A673 (cell line): ENCODE measurements at places on chromosomes 5 and 9.
A peak's percentile ranks its signal among the peaks of the same experiment; 100 is the strongest.

- no peak for DNase-seq
Observed at GRCh38 chr9:98994172-98995058, 50.7 kb downstream of the COL15A1 start.

GRCh38 chr5:98588215-98588614 is 185.2 kb upstream of the RGMB start:
- DNase-seq, result no peak

DNA sequence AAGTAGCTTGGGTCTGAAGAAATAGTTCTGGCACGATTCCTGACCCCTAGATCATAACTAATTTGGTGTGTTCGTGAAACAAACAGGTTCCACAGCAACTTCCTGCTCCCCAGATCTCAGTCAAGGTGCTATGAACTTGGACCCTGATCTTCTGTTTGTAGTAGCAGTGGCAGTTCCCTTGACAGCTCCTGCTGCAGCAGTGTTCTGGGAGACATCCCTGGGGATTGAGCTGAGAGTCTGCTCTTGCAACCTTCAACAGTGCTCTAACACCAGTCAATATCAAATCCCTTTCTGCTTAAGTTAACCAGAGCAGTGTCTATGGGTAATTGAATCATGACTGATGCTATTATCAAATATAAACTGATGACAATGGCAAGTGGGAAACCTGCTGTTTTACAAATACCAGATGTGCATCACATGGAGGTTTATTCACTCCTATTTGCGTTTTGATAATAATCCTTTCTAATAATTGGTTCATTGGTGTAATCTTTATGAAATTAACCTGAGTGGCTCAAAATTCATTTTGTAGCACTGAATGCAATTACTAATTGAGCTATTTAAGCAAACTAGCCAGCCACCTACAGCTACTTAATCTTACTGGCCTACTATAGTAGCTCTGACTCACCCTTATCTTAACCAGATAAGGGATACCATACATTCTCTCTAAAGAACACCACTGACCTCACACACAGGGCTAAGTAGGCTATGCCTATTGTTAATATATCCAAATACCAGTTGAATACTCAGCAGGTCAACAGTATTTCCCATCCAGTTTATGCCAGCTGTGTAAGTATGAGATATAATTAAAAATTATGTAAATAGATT is 21.9 kb downstream of the KDM4C start:
- DNase-seq, result peak; percentile 28

DNA sequence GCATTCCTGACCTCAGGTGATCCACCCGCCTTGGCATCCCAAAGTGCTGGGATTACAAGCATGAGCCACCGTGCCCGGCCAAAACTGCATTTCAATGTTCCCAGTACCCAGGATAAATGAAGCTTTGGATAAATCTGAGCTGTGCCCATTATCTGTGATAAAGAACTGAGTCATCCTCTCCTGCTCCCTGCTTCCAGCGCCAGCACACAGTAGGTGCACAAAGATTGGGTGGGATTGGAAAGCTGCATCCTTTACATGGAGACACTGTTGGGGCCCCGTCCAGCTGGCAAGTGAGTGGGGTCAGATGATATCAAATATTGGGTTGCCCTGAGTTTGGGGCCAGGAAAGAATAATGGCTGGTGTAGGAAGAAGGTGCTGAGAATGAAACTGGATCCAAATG is 17.4 kb downstream of the SH2D3C start:
- no peak for DNase-seq

DNA sequence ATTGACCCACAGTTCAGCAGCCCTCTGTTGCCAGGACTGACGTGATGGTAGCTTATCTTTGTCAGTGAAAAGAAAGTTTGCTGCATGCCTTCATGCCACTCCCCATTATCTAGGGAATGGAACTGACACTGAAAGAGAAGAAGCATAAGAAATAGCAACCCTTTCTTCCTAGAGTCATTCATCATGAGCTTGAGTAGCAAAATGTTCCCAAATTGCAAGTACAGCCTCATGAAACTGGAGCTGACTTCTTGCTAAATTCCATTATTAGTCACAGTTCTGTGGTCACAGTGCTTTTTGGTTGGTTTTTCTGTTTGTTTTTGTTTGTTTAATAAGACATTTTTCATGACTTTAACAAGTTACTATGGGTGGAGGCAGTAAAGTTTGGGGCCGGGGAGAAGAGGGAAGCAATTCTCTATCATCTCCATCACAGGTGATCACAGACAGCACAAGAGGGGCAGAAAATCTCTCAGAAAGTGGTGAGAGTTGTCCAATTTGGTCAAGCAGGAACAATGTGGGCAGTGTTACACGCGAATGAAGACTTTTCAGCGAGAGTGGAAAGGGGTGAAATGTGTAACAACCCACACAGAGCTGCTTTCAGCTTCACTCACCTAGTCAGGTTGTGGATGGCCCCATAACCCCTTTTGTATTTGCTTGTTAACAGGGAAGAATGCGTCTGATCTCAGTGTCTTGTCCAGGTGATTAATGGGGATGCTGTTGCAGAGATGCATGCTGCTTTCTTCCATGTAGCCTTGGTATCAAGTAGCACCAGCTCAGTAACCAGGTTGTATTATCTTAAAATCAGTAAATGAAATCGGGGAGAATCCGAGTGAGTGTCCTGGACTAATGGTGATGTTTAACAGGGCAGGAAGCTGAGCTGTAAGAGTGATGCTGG is 440.4 kb downstream of the DMRT2 start:
- no peak for DNase-seq

DNA sequence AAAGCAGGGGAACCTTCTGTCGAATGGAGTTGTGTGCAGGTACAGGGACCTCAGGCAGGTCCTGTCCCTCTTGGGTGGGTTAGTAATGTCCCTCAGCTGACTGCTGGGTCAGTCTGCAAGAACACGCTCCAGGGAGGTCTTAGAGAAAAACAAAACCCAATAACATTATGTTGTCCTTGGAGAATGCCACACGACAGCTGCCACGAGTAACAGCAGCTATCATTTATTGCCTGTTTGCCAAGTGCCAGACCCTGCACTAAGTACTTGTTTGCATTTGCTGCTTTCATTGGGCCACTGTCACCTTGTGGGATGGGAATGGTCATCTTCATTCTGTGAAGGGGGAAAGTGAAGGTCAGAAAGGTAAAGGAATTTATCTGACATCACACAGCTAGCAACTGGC is 310.3 kb downstream of the SLIT3 start:
- no peak for DNase-seq
